ENCODE measurements at places on chromosomes 7 and 10. TPM values are rescaled to one million over a fixed set of nuclear protein-coding genes. Genes with fewer than 3 reads are reported as not detected.

GRCh38 chr7:24701261-24702235 lies 55.7 kb downstream of the GSDME start:
- DNase-seq = no peak

- DNase-seq = no peak
Observed at GRCh38 chr10:77163670-77164348, 473.8 kb downstream of the KCNMA1 start.

GRCh38 chr10:97708976-97709946 lies 4.3 kb upstream of the MARVELD1 start:
- peak; percentile 67 for DNase-seq

Gene TMEM236
- total RNA-seq = 0.10 TPM

Gene CYP26C1
- not detected for total RNA-seq

Gene CRYGN
- not detected for total RNA-seq

DNA sequence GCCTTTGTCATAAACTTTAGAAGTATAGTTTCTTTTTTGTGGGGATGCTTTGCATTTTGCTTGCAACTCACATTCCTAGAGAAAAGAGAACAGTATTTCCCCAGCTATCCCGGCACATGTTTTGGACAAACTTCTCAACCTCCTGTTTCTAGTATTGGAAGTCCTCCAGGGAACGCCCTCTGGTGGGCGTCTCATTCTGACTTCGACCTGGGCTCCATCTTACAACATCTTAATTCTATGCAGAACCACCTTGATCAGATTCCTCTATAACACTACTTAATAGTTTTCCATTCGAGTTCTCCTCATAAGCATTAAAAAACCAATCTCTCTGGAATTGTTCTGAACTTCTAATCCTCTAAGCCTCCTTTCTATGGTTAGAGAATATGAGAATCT lies 139.5 kb upstream of the FZD8 start:
- DNase-seq = no peak

Gene GIMAP6
- total RNA-seq = 55.8 TPM

GRCh38 chr7:8380130-8380529 lies 53.3 kb upstream of the NXPH1 start:
- DNase-seq = no peak

Gene ATG9B
- total RNA-seq = 2.7 TPM

DNA sequence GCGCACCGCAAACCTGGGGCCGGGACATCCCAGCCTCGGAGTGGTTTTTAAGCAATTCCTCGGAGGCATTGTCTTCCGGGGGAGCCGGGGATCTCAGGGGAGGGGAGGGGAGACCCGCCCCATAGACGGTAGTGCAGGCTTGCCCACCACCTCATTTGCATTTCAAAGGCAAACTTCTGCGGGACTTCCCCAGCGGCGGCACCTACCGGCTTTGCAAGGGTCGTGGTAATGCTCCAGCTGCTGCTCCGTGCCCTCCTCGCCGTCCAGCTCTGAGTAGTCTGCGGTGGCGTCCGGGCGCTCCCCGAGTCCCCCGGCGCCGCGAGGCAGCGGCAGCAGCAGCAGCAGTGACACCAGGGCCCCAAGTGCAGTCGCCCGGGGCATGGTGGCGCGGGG lies 425 bp downstream of the TLL2 start:
- peak; percentile 68 for DNase-seq

Gene FOXI2
- not detected for total RNA-seq

Gene SPDYE6
- not detected for total RNA-seq

GRCh38 chr10:113425541-113425951 lies 127.3 kb upstream of the HABP2 start:
- no peak for DNase-seq

Gene EFCAB10
- total RNA-seq = not detected

- DNase-seq = no peak
Observed at GRCh38 chr7:43763183-43763582, 4.7 kb downstream of the BLVRA start.

DNA sequence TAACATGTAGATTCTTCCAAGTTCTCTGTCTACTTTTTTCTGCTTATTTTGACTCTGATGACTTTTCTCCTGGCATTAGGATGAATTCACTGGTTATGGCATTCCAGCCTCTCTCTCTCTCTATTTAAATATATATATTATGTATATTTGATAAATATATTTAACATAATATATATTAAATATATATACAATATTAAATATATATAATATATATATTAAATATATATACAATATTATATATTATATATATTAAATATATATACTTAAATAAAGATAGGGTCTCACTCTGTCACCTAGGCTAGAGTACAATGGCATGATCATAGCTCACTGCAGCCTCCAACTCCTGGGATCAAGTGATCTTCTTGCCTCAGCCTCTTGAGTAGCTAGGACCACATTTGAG lies 60.7 kb downstream of the ZNF783 start:
- no peak for DNase-seq

Gene BAMBI
- not detected for total RNA-seq

Gene DKK1
- not detected for total RNA-seq

DNA sequence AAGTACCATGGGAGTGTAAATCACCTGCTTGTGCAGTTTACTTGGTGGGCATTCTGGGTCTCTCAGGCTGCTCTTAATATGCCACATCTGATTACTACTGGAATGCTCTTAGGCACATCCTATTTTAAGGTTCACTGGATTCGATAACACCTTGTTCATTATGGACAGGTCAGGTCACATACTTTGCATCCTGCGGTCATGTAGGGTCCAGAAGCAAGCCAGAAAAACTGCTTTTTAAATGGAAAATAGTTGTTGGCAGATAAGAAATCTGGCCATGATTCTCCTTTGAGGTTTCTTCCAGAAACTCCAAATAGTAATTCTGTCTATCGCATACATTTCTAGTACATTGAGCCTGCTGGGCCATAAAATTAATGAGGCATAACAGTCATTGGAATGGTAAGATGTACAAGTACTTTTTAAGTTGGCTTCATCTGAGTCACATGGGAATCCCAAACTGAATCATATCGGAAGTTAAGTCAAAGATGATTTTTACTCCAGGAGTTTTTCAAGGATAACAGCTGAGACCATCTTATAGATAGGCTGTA lies 371.9 kb downstream of the LRRTM3 start:
- DNase-seq = no peak

DNA sequence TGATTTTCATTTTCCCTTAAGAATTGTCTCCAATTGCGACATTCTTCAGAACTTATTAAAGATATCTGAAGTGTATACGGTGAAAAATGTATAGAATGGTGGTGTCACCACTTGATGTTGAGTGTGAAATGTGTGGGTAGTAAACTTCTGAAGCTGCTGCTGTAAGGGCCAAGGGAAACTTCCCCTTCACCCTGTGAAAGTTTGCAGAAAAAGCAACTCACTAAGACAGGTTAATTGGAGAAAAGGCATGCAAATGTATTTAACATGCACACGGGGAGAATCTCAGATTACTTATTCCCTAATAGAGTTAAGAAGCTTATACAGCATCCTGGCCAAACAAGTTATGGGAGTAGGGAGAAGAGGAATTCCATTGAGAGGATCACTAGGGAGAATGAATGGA lies 173.0 kb downstream of the NSUN6 start:
- no peak for DNase-seq

GRCh38 chr10:31650010-31650409 lies 278.6 kb downstream of the ARHGAP12 start:
- DNase-seq = no peak

Measured in natural killer cell treated with Interleukin-12 subunit alpha and Interleukin-12 subunit beta and Interleukin-15 and Interleukin-18, amount 100 ng/mL, for 72 hours (primary cell).